Vagina (tissue), 2 donors: ENCODE measurements at places on chromosomes 11 and 22.

GRCh38 chr11:69726481-69726880, 22.7 kb upstream of the FGF19 start:
- DNase-seq, result no peak

DNA sequence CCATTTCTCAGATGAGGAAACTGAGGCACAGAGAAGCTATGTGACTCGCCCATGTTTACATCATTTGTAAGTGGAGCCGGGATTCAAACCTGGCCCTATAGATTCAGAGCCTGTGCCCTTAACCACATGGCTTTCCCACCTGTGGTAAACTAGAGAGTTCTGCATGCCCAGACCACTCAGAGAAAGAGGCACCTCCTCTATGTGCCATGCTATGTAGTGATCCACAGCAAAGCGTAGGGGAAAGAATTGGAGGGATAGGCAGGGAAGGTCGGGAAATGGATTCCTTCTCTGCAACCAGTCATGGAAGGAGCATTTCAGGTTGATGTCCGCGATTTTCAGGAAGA, 15.4 kb upstream of the POU2AF2 start:
- no peak for DNase-seq

DNA sequence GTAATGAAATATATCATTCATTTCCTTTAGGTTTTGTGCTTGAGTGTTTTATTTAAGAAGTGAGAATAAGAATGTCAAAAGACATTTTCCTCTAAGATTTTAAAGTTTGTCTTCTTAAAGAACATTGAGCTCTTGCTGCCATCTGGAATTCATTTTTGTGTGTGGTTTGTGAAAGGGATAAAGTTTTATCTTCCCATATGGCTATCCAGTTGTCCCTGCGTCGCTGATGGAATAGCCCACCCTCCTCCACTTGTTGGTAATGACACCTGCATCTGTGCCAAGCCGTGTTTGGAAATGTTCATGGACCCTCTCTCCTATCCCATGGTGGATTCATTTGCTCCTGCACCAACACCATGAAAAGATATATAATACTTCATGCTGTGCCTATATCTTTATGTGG, 901.5 kb downstream of the BRD1 start:
- no peak for DNase-seq

DNA sequence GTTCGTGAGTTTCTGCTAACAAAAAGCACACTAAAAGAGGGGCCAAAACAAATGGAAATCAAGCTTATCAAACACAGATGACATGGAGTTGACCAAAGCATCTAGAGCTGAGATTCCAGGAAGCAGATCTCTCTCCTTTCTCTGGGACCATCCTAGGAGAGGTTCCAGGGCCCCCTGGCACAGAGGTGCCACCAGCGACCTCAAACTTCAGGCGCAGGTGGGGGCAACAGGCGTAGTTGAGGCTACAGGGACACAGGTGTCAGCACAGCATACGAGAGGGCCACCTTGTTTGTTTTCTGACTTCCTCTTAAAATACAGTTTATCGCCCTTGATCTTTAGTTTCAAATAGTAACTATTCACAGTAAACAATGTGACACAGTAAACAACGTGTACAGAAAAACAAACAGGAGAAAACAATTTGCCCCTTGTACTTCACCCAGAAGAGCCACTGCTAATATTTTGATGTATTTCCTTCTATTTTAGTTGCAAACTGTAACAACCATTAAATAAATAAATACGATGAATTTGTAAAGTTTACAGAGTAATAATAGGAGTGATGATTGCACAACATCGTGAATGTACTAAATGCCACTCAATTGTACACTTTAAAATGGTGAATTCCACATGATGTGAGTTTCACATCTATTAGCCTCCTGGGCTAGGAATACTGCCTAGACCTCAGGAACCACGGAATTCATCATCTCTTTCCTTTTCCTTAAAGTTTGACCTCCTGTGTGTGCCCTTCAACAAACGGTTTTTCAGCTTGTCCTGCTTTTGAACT, 52.2 kb downstream of the IGLL5 start:
- DNase-seq, result no peak

DNA sequence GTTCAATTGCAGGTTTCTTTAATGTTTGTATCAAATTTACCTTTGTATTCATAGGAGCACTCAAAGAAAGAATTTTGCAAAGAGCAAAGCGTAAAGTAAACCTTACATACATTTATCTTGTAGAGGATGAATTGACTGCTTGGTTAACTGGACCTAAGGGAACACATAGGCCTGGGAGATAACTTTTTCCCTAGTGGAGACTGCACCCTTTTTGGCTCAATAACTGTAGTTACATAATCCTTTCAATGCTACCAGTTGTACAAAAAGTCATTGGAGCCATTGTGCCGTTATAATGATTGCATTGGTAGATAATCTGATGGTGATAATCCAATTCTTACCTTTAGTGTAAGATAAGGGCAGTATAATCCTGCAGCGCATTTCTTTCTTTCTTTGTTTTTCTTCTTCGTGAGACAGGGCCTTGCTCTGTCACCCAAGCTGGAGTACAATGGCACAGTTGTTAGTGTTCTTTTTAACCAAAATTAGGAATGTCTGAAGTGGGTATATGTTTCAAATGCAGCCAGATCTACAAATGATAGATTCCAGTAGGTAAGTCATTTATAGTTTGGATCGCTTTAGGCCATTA, 18.3 kb downstream of the ATG13 start:
- no peak for DNase-seq
